NCI-H2171 (cell line): ENCODE measurements at places on chromosomes 1 and 21.
A peak's percentile ranks its signal among the peaks of the same experiment; 100 is the strongest.

GRCh38 chr1:156144742-156145141, 8.6 kb upstream of the SEMA4A start:
- no peak for DNase-seq

- no peak for DNase-seq
Observed at GRCh38 chr1:197510691-197511378, 242.8 kb downstream of the CRB1 start.

- DNase-seq = no peak
Observed at GRCh38 chr1:37601441-37601840, 5.7 kb upstream of the GNL2 start.

- DNase-seq = peak; percentile 47
Observed at GRCh38 chr1:19814681-19815503, at the start of gene RNF186. Gene RNF186, minus strand, starts transcription at chr1:19815283. Its CDS starts 182 bp downstream, at chr1:19815101.

GRCh38 chr1:230113593-230114236, 46.7 kb downstream of the GALNT2 start:
- no peak for DNase-seq

DNA sequence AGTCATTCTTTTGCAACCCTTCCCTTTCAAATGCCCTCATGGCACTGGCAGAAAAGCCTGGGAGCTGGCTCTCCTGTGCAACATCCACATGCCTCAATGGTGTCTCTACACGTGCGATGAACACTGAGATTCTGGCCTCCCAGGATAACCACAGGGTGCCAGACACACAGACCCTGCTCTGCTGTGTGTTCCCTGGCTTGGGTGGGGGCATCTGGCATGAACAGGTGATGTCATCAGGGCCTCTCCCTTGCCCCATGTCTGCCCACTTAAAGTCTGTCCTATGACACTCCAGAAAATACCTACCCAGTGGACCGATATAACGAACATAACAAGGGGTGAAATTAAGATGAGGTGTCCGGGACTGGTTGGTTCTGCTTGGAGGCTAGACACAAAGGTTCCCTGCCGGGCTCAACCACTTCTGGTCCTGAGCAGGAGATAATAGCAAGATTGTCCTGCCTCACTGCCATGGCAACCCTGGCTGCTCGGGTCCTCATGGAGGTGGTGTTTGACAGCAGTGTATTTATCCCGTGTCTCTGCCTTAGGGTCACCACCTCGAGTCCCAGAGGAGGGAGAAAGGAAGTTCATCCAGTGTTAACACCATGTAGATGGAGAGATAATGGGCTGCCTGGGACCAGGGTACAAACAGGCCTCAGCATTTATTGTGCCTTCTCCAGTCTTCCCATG, 19.3 kb downstream of the INSRR start:
- DNase-seq = no peak

- no peak for DNase-seq
Observed at GRCh38 chr21:23887725-23888306, 1719.5 kb downstream of the MRPL39 start.

DNA sequence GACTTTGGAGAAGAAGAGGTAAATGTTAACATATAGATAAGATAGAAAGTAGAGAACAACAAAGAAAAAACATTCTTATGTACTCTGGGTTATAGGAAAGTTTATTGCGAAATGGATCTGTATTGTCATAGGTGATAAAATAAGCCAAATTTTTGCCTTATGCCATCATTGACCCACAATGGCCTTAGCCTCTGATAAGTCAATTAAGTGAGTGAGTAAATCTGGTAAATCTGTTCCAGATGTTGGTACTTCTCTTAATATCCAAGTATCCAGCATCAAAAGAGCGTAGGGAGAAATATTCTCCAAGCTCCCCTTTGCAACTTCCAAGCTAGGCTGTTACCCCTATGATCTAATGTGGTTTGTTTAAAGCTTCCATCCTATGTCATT, 38.3 kb upstream of the CLCA4 start:
- DNase-seq = no peak

GRCh38 chr1:1597275-1597930, 2.5 kb downstream of the FNDC10 start:
- peak; percentile 12 for DNase-seq

DNA sequence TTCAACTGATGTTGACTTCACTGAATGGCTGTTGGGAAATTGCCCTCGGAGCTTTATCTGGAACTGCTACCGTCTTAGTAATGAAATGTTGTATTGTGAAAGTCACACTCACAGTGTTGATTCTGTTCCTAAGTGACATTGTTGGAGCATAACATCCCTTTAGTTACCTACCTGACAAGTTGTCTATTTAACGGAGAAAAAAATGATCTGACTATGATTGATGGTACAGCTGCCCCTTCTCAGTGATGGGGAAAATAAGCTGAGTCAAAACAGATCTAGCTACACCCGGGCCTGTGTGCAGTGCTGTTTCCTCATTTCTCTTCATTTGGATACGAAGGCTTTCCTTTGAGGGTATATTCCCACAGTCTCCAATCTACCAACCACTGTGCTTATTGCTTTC, 472.3 kb upstream of the BRINP3 start:
- DNase-seq = no peak

- no peak for DNase-seq
Observed at GRCh38 chr1:226404063-226404903, 3.6 kb downstream of the PARP1 start.

GRCh38 chr1:100516857-100517256, 21.1 kb upstream of the GPR88 start:
- DNase-seq = no peak

DNA sequence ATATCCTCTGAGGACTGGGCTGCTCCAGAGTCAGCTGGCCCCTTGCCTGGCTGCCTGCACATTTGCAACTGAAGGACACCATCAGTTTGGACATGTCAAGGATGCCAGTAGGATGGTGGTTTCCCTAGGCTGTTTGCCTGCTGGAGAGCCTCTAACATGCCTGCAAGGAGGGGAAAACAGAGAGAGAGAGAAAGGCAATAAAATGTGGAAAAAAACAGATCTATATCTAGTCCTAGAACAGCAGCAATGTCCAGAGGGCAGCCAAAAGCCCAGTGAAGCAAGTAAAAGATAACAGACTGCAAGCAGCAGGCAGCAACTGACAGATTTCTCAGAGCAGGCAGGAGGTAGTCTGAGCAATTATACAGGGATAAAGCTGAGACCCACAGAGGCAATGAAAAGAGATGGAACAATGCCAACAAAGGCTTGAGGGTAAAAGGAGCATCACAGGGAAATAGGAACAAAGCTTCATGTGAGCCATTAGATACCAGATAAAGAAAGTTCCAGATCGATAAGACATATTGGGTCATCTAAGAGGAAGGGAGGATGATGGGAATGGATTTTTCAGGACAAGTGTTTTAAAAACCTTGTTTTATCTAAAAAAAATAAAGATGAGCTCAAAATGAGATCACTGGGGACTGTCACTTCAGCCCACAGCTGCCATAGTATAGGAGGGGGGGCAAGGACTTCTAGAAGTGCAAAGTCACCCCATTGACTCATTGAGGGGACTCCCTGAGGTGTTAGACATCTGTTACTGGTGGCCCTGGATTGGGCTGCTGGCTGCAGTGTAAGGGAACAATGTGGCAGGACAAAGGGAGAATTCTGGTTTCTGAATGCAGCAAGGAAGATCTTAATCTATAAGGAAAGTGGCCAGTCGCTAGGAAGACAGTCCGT, 38.6 kb upstream of the GADD45A start:
- DNase-seq = peak; percentile 88

DNA sequence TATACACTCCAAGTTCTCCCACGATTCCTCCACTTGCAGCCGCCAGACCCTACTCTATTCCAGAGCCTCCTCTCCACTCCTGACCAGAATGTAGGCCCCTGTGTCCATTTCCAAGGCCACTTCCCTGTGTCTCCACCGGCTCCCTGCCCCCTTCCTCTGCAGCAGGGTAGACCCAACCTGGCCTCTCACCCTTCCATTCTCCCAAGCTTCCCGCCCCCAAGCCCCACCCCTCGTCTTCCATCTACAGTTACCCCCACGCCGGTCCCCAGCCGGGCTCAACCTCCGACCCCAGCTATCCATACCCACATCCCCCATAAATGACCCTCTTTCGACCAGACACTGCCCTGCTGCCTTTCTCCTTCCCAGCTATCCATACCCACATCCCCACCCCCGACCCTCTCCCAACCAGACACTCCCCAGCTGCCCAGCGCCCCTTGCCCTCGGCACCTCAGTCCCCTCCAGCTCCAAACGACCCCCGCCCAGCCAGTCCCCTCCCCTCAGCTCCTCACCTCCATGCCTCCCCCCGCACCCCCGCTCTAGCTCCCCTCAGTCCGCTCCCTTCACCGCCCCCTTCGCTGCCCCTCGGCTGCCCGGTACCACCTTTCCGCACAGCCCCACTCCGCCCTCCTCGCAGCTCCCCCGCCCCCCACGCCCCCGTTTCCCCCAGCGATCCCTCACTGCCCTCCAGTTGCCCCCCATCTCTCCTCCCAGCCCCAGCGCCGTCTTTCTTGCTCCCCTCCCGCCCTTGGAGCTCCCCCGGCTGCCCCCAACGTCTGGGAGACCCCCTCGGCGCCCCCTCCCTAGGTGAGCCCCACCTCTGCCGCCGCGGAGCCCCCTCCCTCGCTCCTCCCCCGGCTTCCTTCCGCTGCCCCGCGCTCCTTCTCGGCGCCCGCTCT, 670 bp downstream of the RAB3B start:
- DNase-seq = no peak

- DNase-seq = no peak
Observed at GRCh38 chr1:244557565-244557964, 95.4 kb upstream of the DESI2 start.

GRCh38 chr1:85605484-85606413, 25.2 kb downstream of the CCN1 start:
- DNase-seq = no peak

DNA sequence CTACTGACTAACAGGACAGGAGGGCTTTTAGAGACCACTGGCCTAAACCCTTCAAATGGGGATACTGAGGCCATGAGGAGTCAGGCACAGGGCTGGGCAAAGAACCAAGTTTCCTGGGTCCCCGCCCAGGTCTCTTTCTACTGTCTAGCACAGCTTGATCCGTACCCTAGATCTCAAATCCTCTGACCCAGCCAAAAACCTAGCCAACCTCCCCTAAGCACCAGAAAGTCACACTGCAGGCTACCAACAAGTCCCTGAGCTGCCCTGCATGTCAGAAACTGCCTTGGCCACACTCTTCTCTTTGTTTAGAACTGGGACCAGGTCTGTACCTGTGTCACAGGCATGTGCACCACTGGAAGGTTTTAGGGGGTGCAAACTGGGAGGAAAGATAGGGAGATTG, 33.6 kb downstream of the AHDC1 start:
- DNase-seq = no peak

DNA sequence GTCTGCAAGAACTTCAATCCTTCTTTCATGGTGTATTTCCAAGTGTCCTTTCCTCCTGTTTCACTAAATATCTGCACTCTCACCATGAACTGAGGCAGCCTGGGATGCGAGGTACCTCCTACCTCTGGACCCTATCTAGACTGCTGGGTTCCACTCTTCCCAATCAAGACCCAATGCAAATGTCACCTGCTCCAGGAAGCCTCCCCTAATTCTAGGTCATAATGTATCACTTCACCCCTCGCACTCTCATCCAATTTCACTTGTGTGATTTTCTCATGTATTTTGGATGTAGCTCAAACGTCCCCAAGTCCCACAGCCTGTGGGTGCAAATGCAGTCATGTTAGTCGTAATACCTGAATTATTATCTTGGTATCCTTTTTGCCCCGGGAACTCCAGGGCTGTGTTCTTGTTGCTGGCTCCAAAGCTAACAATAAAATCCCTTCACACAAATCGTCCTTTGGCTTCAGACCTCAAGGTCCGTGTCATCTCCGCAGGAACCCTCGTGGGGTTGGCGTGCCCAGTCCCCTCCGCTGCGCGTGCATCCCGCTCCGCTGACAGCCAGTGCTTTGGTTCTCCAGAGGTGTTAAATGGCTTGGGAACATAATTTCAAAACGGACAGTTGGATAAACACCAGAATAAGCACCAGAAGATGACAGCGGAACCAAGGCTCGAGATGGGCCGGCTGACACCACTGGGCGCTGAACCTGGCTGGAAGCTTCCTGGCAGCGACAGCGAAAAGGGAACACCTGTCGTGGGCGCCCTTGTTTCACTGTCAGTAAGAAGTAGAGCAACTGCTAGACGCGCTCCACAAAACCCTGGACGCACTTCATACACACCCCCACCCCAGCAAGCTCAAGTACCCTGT, 1.0 kb upstream of the BACH1 start:
- DNase-seq = no peak

- DNase-seq = no peak
Observed at GRCh38 chr1:5967351-5968160, 24.7 kb downstream of the NPHP4 start.

GRCh38 chr1:1086911-1087341, 12.8 kb upstream of the RNF223 start:
- DNase-seq = no peak

DNA sequence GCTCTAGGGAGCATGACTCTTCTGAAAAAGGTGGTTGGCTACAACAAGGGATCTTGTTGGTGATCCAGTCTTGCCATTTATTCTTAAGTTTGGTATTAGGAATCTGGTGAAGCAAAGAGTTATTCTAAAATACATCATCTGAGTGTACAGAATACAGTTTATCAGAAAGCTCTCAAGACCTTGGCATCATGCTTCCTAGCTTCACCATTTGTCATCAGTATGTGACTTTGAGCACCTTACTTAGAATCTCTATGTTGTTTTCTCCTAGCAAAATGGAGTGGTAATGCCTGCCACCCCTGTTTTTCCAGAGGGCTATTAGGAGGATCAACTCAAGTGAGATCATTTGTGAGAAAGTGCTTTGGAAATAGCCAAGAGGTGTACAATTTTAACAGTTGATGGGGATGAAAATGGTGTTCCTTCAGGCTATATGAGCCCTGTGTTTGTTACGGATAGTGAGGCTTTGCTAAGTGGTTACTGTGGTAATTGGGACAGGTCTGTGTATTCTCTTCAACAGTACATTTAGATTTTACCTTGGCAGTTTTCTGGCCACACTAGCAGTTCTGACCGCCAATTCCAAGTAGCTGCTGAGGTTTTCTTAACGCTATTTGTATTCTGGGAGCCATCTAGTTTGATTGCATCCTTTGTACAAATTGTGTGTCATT, 120.5 kb downstream of the DISP1 start:
- DNase-seq = no peak

GRCh38 chr1:111471012-111471411, 2.8 kb upstream of the C1orf162 start:
- no peak for DNase-seq

- DNase-seq = no peak
Observed at GRCh38 chr1:68046423-68046822, 4.0 kb downstream of the DIRAS3 start.
